ENCODE measurements at places on chromosomes 6 and 20.

- no peak overlapping the region for H3K27ac ChIP-seq
- no peaks in the 10 kb centered on the region for H3K36me3 ChIP-seq
- peaks cover 6% of the 10 kb centered on the region for H3K27me3 ChIP-seq
Observed at GRCh38 chr20:58864346-58864745, 11.8 kb downstream of the GNAS start.

- DNase-seq, result peak; percentile 66
- H3K27me3 ChIP-seq, result no peaks in the 10 kb centered on the region
- no peak overlapping the region for H3K4me3 ChIP-seq
- H3K27ac ChIP-seq, result no peak overlapping the region
- H3K4me1 ChIP-seq, result no peaks in the 10 kb centered on the region
- no peaks in the 10 kb centered on the region for H3K36me3 ChIP-seq
Observed at GRCh38 chr20:4787069-4787468, 65.4 kb downstream of the PRND start.

DNA sequence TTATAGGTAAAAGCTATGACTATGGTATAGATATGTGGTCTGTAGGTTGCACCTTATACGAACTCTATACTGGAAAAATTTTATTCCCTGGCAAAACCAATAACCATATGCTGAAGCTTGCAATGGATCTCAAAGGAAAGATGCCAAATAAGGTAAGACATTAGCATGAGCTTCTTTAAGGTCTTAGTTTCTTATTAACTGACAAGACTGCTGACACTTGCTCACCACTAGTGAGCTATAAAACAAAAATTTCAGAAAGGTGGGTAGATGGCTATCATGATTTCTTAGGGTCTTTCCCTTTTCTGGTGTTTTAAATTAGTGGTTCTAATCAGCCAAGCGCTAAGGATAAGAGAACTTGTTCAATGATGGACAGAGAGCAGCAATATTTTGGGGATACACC is 21.9 kb downstream of the FAM217A start:
- H3K27ac ChIP-seq, result no peak overlapping the region
- peaks cover 7% of the 10 kb centered on the region for H3K36me3 ChIP-seq
- H3K4me3 ChIP-seq, result no peak overlapping the region
- DNase-seq, result no peak

DNA sequence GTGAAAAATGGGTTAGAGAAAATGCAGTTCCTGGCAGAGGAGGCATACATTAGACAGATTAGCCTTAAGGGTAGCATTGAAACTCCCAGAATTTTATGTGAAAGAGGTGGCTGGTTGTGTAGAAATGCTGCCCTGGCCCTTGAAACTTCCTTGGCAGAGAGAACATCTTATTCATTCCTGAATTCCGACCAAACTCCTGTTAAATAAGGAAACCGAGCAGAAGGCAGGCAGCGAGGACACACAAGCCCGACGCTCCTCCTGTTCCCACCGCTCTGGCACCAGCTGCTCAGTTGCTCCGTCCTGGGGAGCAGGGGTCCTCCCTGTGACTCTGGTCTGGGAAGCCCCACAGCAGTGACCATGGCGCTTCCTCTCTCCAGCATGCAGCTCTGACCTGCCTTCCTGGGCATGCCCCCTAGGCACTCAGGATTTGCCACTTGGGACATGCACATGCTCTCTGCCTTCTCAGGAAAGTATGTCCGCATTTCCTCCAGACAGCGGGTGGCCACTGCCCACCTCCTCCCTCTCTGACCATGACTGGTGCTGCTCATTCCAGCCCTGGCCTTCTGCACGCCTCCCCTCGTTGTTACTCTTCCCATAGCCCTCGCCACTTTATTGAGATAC is 35.2 kb upstream of the CLDN20 start:
- peak; percentile 77 for DNase-seq
- H3K27ac ChIP-seq, result no peak overlapping the region
- no peaks in the 10 kb centered on the region for H3K36me3 ChIP-seq
- peaks cover 4% of the 10 kb centered on the region for H3K4me1 ChIP-seq
- H3K27me3 ChIP-seq, result no peaks in the 10 kb centered on the region
- no peak overlapping the region for H3K4me3 ChIP-seq

GRCh38 chr6:144665932-144666450 is 380.9 kb downstream of the UTRN start:
- no peak overlapping the region for H3K4me3 ChIP-seq
- no peak for DNase-seq
- no peaks in the 10 kb centered on the region for H3K36me3 ChIP-seq
- H3K4me1 ChIP-seq, result no peaks in the 10 kb centered on the region
- no peak overlapping the region for H3K27ac ChIP-seq

- H3K27ac ChIP-seq, result no peak overlapping the region
- no peak for DNase-seq
- H3K27me3 ChIP-seq, result peaks cover 2% of the 10 kb centered on the region
- H3K36me3 ChIP-seq, result no peaks in the 10 kb centered on the region
Observed at GRCh38 chr6:137019476-137020272, 25.1 kb downstream of the IL20RA start.

DNA sequence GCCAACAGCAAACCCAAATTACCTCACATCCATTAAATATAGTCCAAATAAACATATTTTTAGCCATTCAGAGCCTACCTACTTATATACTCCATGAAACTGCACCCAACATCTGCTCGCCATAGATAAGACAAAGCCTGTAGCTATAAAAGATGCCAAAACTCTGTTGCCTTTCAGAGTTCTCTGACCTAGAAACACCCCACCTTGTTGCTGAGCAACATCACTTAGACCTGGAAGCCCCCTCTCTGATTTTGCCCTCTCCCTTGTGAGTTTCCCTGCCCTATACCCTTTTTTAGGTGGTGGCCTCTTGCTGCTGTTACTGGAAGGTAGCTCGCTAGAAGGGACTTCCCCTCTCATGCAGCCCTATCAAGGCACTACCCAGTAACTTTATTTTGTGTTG is 27.7 kb upstream of the FBXL4 start:
- no peaks in the 10 kb centered on the region for H3K36me3 ChIP-seq
- H3K27ac ChIP-seq, result no peak overlapping the region
- DNase-seq, result no peak
- no peaks in the 10 kb centered on the region for H3K4me1 ChIP-seq
- no peaks in the 10 kb centered on the region for H3K27me3 ChIP-seq

DNA sequence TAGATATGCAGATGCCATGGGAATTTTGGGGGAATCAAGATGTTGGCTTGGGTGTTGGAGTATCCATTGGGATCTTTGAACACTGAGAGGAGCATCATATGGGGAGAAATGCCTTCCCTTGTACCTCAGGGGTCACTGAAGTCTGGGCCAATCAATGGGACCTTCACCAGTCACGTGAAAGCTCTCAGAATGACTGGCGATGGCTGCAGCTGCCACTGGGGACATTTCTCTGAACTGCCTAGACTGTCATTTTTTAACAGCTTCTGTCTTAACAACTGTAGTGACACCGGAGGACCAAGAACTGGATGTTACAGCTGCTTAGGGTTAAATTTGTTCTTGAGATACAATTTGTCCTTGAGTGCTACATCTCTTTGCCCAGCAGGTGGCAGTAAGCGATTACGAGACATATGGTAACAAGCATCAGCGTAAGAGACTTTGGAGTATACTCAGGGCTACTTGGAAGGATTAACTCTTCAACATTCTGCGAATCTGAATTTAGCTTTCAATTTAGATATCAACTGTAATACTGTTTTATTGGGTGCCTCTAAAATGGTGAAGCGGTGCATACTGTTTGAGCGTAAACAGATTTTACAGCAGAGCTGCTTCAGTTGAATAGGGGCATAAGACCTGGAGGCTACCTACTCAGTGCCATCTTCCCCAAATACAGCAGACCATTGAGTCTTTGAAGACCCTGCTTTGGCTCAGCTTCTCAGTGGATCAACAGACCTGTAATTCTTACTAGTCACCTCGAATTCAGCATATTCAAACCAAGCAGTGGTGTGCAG is 36.0 kb downstream of the CCN2 start:
- no peaks in the 10 kb centered on the region for H3K36me3 ChIP-seq
- H3K27me3 ChIP-seq, result no peaks in the 10 kb centered on the region
- no peak overlapping the region for H3K27ac ChIP-seq
- DNase-seq, result peak; percentile 78

DNA sequence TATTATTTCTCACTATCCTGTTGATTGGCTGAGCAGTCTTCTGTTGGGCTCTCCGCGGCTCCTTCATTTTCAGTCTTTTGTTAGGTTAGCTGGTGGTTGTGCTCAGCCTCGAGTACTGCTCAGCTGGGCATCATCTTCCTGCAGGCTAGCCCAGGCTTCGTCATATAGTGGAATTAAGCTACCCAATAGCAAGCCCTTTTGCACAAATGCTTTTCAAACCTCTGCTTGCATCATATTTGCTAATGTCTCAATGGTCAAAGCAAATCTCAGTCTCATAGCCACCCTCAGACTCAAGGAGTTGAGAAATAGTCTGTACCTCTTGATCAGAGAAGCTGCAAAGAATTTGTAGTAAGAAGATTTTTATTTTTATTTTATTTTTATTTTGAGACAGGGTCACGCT is 23.7 kb downstream of the STX11 start:
- H3K36me3 ChIP-seq, result no peaks in the 10 kb centered on the region
- no peak for DNase-seq
- H3K27ac ChIP-seq, result no peak overlapping the region
- no peak overlapping the region for H3K4me3 ChIP-seq
- no peaks in the 10 kb centered on the region for H3K4me1 ChIP-seq

GRCh38 chr20:4112481-4113421 is 97.4 kb upstream of the RNF24 start:
- no peaks in the 10 kb centered on the region for H3K36me3 ChIP-seq

DNA sequence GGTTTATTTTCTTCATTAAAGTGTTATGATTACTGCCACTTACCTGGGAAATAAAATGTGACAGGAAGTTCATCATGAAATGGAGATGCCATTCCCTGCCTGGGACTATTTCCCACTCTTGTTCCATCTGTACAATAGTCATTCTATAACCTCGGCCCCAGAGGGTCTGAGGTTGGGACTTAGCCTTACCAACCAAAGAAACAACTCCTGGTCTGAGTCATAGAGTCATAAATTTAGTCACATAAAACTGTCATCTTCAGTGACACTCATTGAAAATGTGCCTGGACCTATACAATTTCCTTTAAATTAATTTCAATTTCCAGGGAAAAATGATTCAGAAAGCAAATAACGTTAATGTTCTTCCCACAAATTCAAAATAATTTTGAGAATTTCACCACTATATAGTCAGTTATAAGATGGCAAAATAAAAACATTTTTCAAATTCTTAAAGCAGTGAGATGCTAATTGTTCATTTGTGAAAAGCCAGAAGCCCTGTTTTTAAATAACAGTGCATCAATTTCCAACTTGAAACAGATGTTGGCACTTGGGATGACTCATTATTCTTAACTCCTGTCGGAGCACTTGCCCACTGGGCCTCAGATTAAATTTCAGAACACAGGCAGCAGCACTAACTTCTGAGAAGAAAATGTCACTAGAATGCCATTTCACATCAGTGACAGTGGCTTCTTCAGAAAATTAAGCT is 201.2 kb upstream of the SMLR1 start:
- H3K27me3 ChIP-seq, result no peaks in the 10 kb centered on the region
- H3K4me3 ChIP-seq, result no peak overlapping the region
- peak; percentile 76 for DNase-seq
- H3K4me1 ChIP-seq, result peaks cover 2% of the 10 kb centered on the region
- no peaks in the 10 kb centered on the region for H3K36me3 ChIP-seq

- no peak overlapping the region for H3K27ac ChIP-seq
- H3K27me3 ChIP-seq, result no peaks in the 10 kb centered on the region
Observed at GRCh38 chr20:55635870-55636269, 369.4 kb downstream of the CBLN4 start.

- H3K27ac ChIP-seq, result no peak overlapping the region
- no peak overlapping the region for H3K4me3 ChIP-seq
- DNase-seq, result peak; percentile 14
- no peaks in the 10 kb centered on the region for H3K27me3 ChIP-seq
- no peaks in the 10 kb centered on the region for H3K36me3 ChIP-seq
Observed at GRCh38 chr6:20708367-20709124, 174.3 kb downstream of the CDKAL1 start.

DNA sequence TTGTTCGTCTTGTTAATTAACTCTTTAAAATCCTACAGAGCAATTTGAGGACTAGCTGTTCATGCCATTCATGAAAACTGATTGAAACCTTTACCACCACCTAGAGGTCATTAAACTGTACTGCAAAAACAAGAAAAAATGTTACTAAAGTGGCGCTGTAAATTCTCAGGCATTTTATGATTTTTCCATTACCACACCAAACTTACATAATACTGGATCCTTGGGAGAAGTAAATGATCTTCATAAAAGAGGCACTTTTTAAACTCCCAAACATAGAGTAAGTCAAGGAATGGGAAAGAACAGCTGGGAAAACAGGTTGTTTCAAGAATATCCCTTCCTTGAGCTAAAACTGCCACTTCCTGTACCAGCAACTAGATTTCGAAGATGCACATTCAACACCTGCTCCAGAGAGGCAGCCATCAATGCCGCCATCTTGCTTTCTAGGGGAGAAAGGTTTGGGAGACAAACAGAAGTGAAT is 54.3 kb downstream of the MYLIP start:
- H3K36me3 ChIP-seq, result no peaks in the 10 kb centered on the region
- H3K4me1 ChIP-seq, result no peaks in the 10 kb centered on the region
- H3K4me3 ChIP-seq, result no peak overlapping the region
- DNase-seq, result peak; percentile 35
- no peak overlapping the region for H3K27ac ChIP-seq

DNA sequence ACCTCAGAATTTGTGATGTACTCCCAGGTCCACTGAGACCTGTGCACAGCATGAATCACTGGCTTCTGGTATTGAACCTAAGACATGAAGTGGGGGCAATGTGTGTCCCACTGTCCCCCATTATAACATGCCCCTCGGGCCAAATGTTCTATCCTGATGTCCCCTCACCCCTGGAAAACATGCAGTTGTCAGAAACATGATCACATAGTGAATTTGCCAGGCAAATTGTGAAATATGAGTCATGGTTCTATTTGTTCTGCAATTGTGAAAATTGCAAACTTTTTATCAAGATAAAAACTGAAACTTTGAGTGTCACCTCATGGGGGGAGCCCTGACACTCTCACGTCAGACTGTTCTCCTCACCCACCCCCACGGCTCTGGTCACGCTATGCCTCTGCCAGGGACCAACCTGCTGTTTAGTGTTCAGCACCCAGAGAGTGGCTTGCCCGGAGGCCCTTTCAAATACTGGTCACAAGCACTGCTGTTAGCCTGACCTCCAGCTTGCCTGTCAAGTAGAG is 305.3 kb downstream of the CLIC5 start:
- no peaks in the 10 kb centered on the region for H3K36me3 ChIP-seq
- no peak overlapping the region for H3K27ac ChIP-seq
- H3K4me1 ChIP-seq, result peaks cover 7% of the 10 kb centered on the region
- DNase-seq, result peak; percentile 55

DNA sequence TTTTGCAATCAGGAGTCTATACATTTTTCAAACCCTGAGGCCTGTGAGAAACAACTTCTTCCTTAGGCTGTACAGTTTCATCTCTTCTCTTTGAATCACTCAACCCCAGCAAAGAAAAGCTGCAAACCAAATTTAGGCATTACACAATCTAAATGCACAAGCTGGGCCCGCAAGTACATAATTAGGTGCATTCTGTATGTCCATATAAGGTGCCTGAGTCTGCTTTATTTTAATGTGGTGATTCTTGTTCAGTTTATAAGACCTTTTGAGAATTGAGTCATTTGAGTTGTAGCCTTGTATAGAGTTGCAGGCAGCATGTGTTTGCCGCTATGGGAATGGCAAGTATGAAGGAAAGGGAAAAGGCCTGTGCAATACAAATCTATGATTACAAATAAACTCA is 709.6 kb upstream of the MARCKS start:
- H3K36me3 ChIP-seq, result no peaks in the 10 kb centered on the region
- H3K27ac ChIP-seq, result no peak overlapping the region
- H3K4me3 ChIP-seq, result no peak overlapping the region
